ENCODE measurements at places on chromosomes 2 and 18.

DNA sequence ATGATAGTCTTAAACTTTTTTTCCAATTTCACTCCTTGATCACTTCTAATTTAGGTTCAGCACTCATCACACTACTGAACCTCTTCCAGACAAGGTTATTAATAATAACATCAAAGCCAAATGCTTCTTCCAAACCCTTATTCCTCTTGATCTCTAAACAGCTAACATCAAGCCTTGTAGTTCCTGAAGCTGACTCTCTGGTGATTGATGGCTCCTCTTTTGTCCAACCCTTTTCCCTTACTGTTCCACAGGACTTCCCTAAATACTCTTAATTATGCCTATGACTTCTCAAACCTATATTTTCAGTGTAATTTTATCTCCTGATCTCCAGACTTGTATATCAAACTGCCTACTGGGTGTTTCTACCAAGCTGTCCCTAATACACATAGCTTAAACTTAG lies 83.9 kb downstream of the FAM228A start:
- DNase-seq, result no peak

DNA sequence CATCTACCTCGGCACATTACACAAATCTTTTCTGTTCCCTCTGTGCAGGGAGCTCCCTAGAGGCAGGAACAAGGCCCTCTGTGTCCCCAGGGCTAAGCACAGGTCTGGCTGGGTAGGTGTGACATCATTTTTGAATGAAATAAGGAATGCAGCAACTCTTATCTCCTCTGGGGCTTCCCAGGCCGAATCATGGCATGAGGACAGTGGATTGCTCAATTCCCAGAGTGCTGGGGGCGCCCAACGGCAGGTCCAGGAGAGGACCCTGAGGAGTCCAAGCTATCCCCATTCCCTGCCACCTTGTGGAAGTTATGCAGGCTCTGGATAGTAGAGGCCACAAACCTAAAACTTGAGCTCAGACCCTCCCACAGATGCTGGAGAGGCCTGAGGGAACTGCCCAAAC lies 158.0 kb upstream of the RAB6C start:
- DNase-seq, result no peak

GRCh38 chr18:28786926-28787325 lies 610.0 kb upstream of the CDH2 start:
- DNase-seq, result no peak

- no peak for DNase-seq
Measured at GRCh38 chr2:101802329-101802728, 104.8 kb downstream of the MAP4K4 start.

DNA sequence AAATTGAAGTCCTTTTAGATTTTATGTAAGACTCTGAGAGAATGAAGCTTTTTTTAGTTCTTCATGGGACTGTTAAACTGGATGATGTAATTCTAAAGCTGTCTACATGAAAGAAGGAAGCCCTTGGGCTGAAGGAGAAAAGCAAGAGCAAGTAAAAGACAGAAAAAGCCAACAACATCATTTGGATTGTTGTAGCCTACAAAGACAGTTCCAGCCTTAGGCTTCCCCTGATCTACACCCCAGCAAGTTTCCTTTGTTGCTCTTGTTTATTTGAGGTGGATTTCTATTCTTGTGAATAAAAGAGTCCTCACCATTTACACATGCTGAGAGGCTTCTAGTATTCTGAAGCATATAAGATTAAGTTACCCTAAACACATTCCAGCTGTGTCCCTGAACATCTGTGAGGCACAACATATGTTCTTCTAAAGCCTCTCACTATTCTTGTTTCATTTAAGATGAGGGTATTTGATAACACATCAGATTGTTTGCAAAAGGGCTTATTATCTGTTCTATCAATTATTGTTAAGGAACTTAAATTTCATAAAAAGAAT lies 377.8 kb downstream of the LNPK start:
- DNase-seq, result no peak

- no peak for DNase-seq
Measured at GRCh38 chr2:232237464-232237863, 141.1 kb upstream of the ALPP start.

- no peak for DNase-seq
Measured at GRCh38 chr2:100640431-100641124, 77.8 kb downstream of the PDCL3 start.

- no peak for DNase-seq
Measured at GRCh38 chr2:191646163-191646902, 31.6 kb upstream of the NABP1 start.

GRCh38 chr2:180578441-180578840 lies 402.0 kb upstream of the UBE2E3 start:
- no peak for DNase-seq

DNA sequence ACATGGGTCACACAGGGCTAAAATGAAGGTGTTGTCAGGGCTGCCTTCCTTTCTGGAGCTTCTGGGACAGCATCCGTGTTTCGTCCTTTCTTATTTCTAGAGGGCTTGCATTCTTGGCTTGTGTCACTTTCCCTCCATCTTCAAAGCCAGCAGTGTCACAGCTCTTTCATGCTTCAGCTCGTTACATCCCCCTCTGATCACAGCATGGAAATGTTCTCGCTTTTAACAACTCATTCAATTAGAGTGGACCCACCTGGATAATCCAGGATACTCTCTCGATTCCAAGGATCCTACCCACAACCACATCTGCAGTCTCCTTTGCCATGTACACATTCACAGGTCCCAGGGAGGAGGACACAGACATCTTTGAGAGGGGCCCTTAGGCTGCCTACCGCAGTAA lies 316.2 kb upstream of the FIGN start:
- DNase-seq, result no peak

- DNase-seq, result no peak
Measured at GRCh38 chr2:25378731-25379490, 37.2 kb upstream of the DNMT3A start.

GRCh38 chr2:196427986-196428634 lies 211.4 kb upstream of the CCDC150 start:
- no peak for DNase-seq

DNA sequence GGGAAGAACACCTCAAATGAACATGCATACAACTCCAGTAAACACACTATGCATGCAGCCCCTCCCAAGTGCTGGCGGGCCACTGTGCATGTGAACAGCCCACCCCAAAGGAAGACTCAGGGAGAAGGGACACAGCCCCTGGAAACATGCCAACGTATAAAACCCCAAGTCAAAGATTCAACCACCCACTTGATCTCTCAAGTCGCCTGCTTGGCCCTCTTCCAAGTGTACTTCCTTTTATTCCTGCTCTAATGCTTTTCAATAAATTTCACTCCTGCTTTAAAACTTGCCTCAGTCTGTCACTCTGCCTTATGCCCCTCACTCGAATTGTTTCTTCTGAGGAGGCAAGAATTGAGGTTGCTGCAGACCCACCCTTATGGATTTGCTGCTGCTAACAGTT lies 139.1 kb downstream of the C1D start:
- DNase-seq, result no peak

GRCh38 chr2:137007938-137008337 lies 242.6 kb downstream of the THSD7B start:
- DNase-seq, result no peak

GRCh38 chr2:119491776-119492525 lies 32.3 kb downstream of the SCTR start:
- peak; percentile 18 for DNase-seq

DNA sequence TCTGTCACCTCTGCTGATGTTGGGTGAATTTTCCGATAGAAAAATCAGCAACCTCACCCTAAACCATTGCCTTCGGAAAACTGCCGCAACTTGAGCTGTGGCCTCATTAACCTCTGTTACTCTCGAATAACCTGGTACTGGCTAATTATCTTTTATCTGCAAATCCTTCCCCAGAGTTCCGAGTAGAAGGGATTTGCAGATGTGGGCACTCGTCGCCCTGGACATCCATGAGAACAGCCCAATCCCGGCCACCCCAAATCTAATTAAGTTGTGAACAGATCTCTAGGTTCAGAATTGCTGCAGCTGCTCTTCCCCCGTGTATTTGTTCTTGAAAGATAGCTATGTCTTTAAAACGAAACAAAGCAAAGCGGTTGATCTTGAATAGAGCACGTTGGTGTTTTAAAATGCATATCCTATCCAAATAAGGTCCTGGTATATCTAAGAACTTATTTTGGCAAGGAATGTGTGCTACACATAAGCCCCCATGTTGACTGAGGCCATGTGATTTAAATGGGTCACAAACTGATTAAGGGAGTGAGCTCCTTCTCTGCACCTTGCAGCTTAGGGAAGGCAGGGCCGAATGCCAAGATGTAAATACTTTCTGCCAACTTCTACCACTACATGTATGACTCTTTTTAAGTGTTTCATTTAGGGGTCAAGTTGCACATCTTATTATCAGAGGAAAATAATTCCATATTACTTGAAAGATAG lies 88.2 kb downstream of the MTCL1 start:
- DNase-seq, result no peak

DNA sequence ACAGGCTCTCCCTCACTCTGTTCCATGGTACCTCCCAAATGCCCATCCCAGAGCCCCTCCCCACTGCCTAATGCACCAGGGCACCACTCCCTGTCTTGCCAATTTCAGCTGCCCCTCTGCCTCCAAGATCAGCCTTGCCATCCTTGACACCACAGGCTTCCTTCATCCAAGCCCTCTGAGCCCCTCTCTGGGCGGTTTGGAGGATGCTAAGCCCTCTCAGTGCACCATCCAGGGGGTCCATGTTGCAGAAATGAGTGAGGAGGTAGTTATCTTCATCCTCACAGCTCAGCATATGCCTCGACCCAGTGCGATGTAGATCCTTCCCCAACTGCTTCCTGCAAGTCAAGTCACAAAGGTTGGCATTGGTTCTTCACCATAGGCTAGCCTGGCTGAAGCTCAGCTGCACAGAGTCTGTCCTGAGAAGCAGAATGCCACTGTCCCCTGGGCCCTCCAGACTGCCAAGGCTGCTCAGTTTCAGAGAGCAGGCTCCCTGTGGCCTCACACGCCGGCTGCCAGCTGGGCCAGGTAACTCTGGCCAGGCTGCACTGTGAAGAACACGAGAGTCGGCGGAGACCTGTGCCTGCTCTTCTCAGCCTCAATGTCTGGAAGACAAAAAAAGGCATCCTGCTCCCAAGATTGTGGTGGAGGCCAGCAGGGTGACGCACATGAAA lies 9.9 kb upstream of the MAP3K2 start:
- no peak for DNase-seq

- no peak for DNase-seq
Measured at GRCh38 chr2:13488965-13489364, 772.2 kb downstream of the TRIB2 start.

DNA sequence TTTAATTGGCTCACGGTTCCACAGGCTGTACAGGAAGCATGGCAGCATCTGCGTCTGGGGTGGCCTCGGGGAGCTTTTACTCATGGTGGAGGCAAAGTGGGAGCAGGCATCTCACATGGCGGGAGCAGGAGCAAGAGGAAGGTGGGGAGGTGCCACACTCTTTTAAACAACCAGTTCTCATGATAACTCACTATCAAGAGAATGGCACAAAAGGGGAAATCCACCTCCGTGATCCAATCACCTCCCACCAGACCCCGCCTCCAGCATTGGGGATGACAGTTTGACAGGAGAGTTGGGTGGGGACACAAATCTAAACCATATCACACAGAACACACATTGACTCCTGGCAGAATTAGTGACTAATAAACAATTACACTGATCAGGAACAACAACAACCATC lies 68.6 kb upstream of the ACKR3 start:
- DNase-seq, result no peak

DNA sequence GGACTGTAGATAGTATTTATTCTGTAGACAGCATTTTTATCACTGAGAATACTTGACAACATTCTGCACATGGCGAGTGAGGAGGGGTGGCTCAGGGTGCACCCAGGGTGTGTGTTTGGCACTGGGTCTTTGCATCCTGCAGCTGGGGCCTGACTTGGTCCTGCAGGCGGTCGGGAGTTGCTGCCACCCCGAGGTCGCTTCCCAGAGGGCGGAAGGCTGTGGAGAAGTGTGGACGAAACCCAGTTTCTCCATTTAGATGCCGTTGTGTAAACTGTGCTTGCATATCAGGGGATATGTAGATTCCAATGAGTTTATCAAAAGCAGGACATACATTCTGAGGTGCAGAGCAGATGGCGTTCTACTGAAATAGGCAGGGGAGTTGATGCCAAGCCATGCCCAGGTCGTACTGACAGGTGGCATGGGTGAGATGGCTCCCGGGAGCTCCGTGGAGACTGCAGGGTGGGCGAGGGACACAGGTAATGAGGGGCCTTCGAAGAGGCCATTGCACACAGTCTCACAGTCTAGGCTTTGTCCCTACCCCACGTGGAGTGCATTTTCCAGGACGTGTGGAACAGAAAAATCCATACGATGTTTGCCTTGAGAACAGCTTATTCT lies 74.5 kb downstream of the RTP5 start:
- DNase-seq, result no peak

DNA sequence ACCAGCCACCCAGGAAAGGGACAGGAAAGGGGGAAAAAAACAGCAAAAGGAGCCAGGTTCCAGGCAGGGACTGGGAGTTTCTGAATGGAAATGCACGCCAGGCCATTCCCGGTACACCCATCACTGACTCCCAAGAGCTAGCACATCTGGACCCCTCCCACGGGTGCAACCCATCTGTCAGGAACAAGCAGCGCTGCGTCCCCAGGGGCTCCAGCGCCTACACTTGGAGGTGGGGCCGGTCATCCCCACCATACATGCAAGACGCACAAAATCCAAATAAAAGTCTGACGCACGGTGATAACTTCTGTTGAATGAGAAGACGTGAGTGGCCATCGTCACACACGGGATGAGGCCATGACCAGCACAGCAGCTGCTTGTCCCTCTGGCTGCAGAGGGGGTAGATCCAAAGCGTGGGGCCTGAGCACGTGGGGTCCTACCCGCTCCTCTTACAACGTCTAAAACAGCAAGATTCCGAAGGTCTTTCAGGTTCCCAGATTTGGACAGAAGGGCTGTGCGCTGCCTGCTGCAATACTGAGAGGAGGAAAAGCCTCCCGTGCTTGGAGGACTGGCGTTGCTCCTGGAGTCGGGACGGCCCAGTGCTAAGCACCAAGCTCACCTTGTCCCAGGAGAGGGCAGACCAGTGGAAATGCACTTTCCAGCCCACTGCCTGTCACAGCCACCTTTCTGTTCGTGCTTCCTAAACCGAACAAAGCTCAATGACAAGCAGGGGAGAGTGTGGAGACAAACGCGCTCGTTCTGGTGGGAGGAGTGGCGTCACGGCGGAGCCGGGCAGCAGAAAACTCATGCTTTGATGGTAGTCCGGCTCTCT lies 68.9 kb downstream of the NDUFA10 start:
- DNase-seq, result no peak

- no peak for DNase-seq
Measured at GRCh38 chr2:201520201-201520600, 68.7 kb downstream of the STRADB start.
